ENCODE measurements at places on chromosomes 7 and 10. TPM values are rescaled to one million over a fixed set of nuclear protein-coding genes. Genes with fewer than 3 reads are reported as not detected.

DNA sequence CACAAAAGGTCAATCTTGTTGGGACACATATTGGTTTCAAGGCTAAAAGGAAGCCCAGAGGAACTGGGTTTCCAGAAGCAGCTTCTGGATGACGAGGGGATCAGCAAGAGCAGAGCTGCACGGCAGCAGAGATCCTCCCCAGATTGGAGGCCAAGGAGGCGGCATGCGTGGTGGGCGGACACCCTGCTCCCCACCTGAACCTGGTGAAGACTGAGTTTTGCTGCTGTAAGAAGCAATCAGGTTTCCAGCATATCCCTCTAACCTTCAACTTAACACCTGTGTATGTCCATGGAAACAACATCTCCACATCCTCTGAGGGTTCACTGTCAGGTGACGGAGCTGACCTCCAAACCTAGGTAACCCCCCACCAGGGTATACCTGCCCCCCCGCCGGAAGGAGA lies 35.1 kb downstream of the SLIT1 start:
- no peak overlapping the region for H3K27ac ChIP-seq
- H3K27me3 ChIP-seq, result no peaks in the 10 kb centered on the region
- DNase-seq, result no peak
- H3K4me3 ChIP-seq, result no peak overlapping the region

- no peaks in the 10 kb centered on the region for H3K27me3 ChIP-seq
- H3K4me3 ChIP-seq, result no peak overlapping the region
- peaks cover 16% of the 10 kb centered on the region for H3K4me1 ChIP-seq
- peak; percentile 47 for DNase-seq
- no peaks in the 10 kb centered on the region for H3K36me3 ChIP-seq
These were observed 59.1 kb downstream of the ARMC3 start for GRCh38 chr10:22986771-22987542.

- DNase-seq, result no peak
- H3K27me3 ChIP-seq, result no peaks in the 10 kb centered on the region
- no peaks in the 10 kb centered on the region for H3K4me1 ChIP-seq
- no peaks in the 10 kb centered on the region for H3K36me3 ChIP-seq
These were observed 32.4 kb downstream of the BLNK start for GRCh38 chr10:96238646-96239623.

- H3K36me3 ChIP-seq, result no peaks in the 10 kb centered on the region
- no peaks in the 10 kb centered on the region for H3K4me1 ChIP-seq
- H3K27ac ChIP-seq, result no peak overlapping the region
- no peak for DNase-seq
- no peak overlapping the region for H3K4me3 ChIP-seq
- H3K27me3 ChIP-seq, result no peaks in the 10 kb centered on the region
These were observed 25.0 kb upstream of the C1GALT1 start for GRCh38 chr7:7157177-7157886.

- H3K27me3 ChIP-seq, result no peaks in the 10 kb centered on the region
- H3K4me1 ChIP-seq, result peaks cover 17% of the 10 kb centered on the region
- DNase-seq, result no peak
- no peak overlapping the region for H3K27ac ChIP-seq
- H3K4me3 ChIP-seq, result no peak overlapping the region
These were observed 108.5 kb downstream of the PTPRN2 start for GRCh38 chr7:158479021-158479663.

- H3K36me3 ChIP-seq, result no peaks in the 10 kb centered on the region
- no peaks in the 10 kb centered on the region for H3K27me3 ChIP-seq
- no peak for DNase-seq
- no peaks in the 10 kb centered on the region for H3K4me1 ChIP-seq
- H3K4me3 ChIP-seq, result no peak overlapping the region
- H3K27ac ChIP-seq, result no peak overlapping the region
These were observed 52.8 kb downstream of the HHEX start for GRCh38 chr10:92742331-92743228.

DNA sequence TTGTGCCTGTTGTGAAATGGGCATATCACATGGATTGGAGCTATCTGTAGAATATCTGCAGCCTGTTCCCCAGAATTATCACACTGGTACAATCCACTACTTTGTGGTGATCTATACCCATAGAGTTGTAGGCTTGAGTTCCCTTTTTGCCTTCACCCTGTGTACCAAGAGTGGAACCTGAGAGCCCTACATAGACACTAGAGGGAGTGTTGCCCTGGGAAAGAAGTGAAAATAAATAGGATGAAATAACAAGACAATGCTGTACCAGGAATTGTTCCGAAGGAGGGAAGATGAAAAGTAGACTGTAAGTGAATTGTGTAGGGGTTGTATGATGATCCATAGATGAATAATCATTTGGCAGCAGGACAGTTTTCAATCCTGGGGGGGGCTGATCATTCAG lies 9.0 kb downstream of the SORCS3 start:
- DNase-seq, result peak; percentile 57
- H3K36me3 ChIP-seq, result no peaks in the 10 kb centered on the region
- peaks cover 4% of the 10 kb centered on the region for H3K27me3 ChIP-seq
- no peak overlapping the region for H3K27ac ChIP-seq
- H3K4me3 ChIP-seq, result no peak overlapping the region

DNA sequence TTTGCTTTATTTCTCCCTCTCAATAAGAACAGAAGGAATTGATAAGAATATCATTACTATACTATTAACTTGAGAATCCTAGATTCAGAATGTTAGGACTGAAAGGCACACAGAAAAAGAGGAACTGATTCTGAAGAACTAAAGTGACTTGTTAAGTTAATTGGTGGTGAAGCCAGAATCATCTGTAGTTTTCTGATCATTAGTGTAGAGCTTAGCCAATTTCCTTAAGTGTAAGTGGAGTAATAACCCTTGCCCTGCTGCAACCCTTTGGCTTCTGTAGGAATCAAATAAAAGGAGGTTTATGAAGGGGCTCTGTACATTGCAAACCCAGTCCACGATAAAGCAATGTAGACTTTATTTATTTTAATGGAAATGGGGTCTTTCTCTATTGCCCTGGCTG lies 1186.0 kb downstream of the SORCS3 start:
- H3K27me3 ChIP-seq, result no peaks in the 10 kb centered on the region
- H3K4me3 ChIP-seq, result no peak overlapping the region

GRCh38 chr10:73408061-73408460 lies 5.8 kb downstream of the ANXA7 start:
- no peaks in the 10 kb centered on the region for H3K27me3 ChIP-seq
- no peak for DNase-seq
- no peak overlapping the region for H3K4me3 ChIP-seq

RBM20 gene
- total RNA-seq, result 0.04 TPM

AUTS2 gene
- total RNA-seq, result 57.1 TPM

FAM25G gene
- not detected for total RNA-seq

BTBD16 gene
- not detected for total RNA-seq

CALML5 gene
- not detected for total RNA-seq

All from GM23338 (cell line).